Type B pancreatic cell (in vitro differentiated cells): ENCODE measurements at places on chromosomes 13 and 19. TPM values are rescaled to one million over a fixed set of nuclear protein-coding genes. Genes with fewer than 3 reads are reported as not detected.

DNA sequence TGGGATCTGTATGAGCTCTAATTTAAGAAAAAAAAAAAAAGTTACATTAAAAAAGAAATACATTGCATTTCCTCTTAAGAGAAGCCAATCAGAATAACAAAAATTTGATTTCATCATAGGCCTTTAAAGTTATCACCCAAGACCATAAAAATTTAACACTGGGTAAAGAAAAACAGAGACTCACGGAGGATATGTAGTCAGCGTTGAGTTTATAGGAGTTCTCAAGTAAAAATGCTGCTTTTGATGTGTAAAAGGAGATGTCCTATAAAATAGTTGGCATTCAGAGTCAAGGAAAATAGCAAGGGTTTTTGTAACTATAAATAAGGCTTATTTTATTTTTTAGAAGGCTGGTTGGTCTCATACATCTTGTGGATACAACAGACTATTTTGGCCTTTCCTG, 191.1 kb downstream of the EFNB2 start:
- no peak for DNase-seq

The ZNF223 gene
- total RNA-seq: 8.4 and 10.0 TPM in 2 replicates

GRCh38 chr19:6730941-6731670, 6.3 kb downstream of the GPR108 start:
- no peak for DNase-seq

The ZGLP1 gene
- 5.5 and 17.0 TPM in 2 replicates for total RNA-seq

- no peak for DNase-seq
Measured at GRCh38 chr13:52053460-52053859, 29.0 kb downstream of the UTP14C start.
